SJSA1 (cell line): ENCODE measurements at places on chromosomes 3 and 15. TPM values are rescaled to one million over a fixed set of nuclear protein-coding genes. Genes with fewer than 3 reads are reported as not detected.

Gene GOLGA6D
- total RNA-seq, result not detected in 2 replicates

Gene GAP43
- total RNA-seq, result not detected in 2 replicates

Gene SUSD5
- 8.3 and 14.1 TPM in 2 replicates for total RNA-seq

Gene UQCRC1
- total RNA-seq, result 377 and 397 TPM in 2 replicates

Gene ALDH1L1
- total RNA-seq, result not detected in 2 replicates

DNA sequence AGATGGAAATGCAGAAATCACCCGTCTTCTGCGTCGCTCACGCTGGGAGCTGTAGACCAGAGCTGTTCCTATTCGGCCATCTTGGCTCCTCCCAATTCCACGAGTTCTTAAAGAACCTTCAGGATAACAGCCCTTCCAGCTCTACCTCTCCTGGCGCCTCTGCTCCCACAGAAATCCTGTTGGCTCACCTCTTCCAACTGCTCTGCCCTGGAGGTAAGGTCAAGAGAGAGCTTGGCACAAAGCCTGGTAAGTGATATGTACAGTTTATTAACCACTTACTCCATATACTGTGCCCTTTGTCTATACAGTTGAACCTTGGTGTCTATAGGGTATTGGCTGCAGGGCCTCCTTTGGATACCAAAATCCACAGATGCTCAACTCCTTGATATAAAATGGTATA, 17.8 kb upstream of the FGF12 start:
- no peak for DNase-seq

DNA sequence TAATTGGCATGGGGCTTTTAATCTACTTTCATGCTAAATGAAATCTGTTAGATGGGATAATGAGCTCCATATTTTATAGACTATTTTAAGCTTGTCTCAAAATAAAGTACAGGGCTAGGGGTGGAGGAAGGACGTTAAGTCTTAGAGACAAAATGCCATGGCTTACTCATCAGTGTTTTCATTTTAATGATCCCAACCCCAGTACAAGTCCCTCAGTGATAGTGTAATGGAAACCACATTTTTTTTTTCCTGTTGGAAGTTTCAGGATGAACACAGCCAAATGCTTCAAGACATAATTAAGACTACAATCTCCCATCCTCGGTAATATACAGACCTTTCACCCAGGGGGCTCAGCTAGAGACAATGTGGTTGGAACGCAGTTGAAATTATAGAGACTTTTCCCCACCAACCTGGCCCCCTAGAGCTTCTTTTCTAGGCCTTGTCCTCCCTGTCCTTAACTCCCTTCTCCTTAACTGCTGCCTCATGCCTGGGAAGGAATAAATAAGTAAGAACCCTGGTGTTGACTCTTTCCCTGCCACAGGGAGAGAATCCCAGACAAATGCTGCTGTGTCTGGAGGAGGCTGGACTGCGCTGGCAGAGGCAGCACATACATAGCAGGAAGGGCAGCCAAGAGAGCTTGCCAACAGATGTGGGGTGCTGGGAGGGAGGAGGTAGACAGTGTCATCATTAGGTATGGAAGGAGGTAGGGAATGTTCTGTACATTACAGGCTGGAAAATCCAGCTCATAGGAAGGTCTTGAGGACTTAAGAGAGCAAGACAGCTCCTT, 115.4 kb upstream of the ROPN1 start:
- DNase-seq, result no peak

GRCh38 chr3:69739204-69740102, at the start of gene MITF:
Gene MITF, plus strand, starts transcription at chr3:69739464. Its CDS starts 134 bp downstream, at chr3:69739598.
- DNase-seq, result peak; percentile 81

DNA sequence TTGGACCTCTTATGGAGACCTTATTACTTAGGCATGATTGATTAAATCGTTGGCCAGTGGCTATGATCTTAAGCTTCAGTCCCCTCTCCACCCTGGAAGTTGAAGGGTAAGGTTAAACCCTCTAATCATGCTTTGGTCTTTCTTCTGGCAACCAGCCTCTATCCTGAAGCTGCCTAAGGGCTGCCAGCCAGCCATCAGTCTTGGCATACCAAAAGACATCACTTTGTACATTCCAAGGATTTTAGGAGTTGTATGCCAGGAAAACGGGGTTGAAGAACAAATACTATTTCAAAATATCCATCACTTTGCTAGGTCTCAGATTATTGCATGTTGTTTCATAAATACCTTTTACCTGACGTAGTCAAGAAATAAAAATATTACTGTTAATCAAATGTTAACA, 28.9 kb downstream of the UBE2E2 start:
- no peak for DNase-seq

DNA sequence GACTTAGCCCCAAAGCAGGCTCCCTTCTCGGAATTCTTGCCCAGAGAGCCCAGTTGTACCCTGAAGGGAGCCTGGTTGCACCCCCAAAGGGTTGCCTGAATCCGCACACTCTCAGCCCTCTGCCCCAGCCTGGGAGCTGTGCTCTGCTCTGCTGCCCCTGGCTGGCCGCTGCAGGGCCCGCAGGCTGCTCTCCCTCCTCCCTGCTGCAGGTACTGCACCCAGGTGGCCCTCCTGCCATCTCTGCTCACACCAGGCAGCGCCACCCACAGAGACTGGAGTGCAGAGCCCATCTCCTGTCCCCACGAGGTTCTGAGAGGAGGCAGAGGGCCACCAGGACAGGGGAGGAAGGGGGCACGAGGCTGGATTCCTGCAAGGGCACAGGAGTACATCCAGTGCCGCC, 134.2 kb upstream of the NSMCE3 start:
- no peak for DNase-seq

GRCh38 chr3:28012830-28013229, 228.6 kb upstream of the CMC1 start:
- no peak for DNase-seq

- DNase-seq, result no peak
Observed at GRCh38 chr3:43863966-43864933, 173.5 kb downstream of the ABHD5 start.

GRCh38 chr3:194620196-194620595, 13.0 kb downstream of the TMEM44 start:
- DNase-seq, result no peak

GRCh38 chr3:130548356-130548755, 31.4 kb downstream of the COL6A6 start:
- DNase-seq, result no peak

DNA sequence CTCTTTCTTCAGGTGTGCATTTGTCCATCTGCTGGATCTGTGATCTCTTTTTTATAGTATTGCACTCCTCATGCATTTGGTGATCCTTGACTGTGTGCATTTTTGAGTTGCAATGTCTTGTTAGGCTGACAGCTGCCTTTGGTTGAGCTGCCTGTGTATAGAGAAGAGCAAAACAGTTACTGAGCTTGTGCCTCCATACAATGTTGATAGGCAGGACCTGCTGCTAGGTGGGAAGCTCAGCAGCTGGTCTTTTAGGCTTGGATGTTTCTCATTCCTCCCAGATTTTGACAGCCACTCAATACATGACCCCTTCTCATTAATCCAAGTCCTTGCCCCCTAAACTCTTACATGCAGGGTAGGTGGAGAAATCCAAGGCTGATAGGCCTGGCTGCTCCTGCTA, 74.8 kb upstream of the PIAS1 start:
- no peak for DNase-seq

DNA sequence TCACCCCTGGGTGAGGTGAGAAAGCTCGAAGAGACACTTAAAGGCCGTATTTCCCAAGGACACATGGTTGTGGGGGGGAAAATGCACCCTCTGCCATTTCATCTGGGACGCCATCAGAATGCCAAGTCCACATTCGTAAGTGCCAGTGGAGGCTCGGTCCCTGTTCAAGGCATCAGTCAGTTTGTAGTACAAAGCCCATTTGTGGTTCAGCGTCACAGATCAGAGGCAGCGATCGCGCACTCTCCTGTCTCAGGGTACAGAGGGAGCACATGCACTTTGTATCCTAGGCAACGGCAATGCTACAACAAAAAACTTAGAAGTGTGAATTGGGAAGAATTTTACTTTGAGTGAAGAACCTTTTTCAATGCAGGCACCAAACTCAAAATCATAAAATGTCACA, 27.2 kb downstream of the SEMA6D start:
- no peak for DNase-seq

DNA sequence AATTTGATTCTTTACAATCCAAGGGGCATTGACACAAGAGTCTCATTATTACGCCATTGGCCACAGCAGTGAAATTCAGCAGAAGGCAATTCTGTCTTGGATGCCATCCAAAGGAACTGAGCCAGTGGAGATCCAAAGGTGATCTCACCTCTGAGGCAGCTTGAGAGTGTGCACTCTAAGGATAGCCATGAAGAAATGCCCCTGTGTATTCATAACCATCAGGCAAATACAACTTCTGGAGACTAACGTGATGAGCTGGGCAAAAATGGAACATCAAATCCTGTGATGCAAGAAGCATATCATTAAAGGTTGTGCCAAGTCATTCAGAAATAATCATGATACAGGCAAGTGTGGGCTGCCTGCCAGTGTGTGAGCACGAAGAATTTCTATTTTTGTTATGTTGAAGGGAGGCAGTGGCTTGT, 41.4 kb downstream of the ROBO2 start:
- DNase-seq, result no peak

DNA sequence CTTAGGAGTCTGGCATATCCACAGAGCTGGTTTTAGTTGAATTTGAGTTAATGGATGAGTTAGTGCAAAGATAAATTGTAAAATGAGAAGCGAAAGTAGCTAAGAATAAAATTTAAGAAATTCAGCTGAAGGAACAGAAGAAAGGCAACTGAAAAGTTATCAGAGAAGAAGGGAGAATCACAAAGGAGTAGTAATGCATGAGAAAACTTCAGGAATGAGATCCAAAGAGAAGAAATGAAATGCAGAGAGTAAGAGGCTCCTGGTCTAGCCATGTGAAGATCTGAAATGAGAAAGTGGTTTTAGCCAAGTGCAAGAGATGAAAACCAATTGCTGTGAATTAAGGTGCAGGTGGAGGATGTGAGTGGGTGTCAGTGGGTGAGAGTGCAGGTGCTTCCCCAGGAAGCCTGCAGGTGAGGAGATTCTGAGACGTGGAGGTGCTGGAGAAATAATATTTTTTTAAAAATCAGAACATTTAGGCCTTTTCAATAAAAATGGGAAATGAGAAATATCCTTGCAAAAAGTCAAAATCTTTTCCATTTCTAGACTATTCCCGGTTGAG, 18.5 kb downstream of the KBTBD8 start:
- DNase-seq, result no peak

DNA sequence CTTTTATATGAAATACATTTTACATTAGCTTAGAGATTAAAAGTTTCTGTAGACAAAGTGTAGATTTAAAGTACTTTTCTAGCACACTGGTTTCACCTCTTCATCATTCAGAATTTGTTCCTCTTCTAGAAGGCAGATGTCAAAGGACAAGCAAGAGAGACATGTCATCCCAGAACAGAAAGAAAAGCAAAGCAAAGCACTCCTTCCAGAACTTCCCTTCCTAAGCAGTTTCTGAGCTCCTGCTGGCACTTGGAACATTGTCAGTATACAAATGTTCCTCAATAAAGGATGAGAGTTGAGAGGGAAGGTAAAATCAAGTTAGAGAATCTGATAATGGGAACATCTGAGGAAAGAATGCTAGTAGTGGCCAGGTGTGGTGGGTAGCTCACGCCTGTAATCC, 26.2 kb downstream of the TMOD3 start:
- DNase-seq, result no peak

DNA sequence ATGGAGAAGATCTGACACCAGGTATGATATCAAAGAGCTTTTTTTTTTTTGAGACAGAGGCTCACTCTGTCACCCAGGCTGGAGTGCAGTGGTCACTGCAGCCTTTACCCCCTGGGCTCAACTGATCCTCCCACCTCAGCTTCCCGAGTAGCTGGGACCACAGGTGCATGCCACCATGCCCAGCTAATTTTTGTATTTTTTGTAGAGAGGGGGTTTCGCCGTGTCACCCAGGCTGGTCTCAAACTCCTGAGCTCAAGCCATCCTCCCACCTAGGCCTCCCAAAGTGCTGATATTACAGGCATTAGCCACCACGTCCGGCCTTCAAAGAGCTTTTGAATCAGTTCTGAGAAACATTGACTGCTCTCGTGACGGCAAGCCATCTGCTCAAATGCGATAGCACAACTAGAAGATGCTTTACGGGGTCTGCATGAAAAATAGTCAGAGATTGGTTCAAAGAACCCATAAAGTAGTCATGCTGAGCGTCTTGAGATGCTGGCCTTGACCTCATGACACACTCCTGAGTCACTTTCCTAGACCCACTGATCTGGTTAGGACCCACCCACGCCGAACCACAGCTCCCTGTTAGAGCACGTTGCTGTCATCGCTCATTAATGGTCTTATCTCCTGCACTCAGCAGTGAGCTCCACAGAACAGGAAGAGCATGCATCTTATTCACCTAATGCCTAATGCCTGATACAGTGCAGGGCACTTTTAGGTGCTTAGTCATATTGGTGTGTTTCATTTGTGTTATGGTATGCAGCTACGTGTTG, 57.0 kb upstream of the NR2F2 start:
- DNase-seq, result peak; percentile 89

DNA sequence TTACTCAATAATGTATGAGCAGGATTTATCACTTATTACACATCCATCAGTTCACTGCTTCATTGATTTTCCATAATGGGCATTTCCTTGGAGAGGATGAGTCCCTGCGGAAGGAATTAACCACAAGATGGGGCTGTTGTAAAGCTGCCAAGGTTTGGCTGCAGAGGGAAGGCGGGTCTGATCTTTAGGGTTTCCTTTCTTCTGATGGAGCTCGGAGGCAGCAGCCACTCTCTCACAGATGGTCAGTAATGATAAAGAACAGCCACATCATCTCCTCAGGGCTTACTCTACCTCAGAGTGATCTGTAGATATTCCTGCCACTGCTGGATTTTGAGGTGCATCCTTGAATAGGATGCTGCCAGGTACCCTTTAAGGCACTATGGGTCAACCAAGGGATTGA, 115.2 kb downstream of the USP13 start:
- peak; percentile 6 for DNase-seq

DNA sequence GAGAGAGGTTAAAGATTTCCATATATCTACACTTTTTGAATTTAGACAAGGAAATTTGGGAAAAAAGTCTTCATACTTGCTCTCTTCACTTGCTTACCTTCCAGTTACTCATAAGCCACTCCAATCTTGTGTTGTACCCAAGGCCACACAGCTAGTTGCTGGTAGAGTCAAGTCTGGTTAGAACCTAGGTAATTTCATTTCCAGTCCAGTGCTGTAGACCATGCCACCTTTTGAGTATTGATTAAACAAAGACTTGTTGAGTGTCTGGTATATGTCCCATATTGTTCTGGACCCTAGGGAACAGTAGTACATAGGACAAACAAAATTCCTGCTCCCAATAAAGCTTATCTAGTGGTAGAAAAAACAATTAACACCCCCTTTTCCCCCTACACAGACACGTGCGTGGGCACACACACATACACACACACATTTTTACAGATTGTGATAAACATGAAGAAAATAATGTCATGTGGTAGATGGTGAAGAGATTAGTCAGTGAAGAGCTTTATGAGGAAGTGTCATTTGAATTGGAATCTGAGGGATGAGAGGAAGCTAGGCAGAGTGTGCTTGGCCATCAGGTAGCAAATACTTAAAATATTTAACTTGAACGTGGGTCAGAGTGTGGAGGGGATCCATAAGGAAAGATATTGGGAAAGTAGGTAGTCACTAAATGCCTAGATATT, 2.1 kb downstream of the CMC1 start:
- DNase-seq, result no peak
